Hepatocyte (in vitro differentiated cells): ENCODE measurements at places on chromosomes 12 and 14. TPM values are rescaled to one million over a fixed set of nuclear protein-coding genes. Genes with fewer than 3 reads are reported as not detected.
A peak's percentile ranks its signal among the peaks of the same experiment; 100 is the strongest.

GRCh38 chr12:27826076-27826475, 46.0 kb upstream of the MANSC4 start:
- no peaks in the 10 kb centered on the region for H3K36me3 ChIP-seq

GRCh38 chr12:9252256-9252655, 44.1 kb upstream of the PZP start:
- no peaks in the 10 kb centered on the region for H3K27me3 ChIP-seq
- H3K4me3 ChIP-seq, result no peak overlapping the region
- no peaks in the 10 kb centered on the region for H3K36me3 ChIP-seq
- DNase-seq, result no peak
- H3K27ac ChIP-seq, result no peak overlapping the region

The LMNTD1 gene
- 0.55 TPM in 1 of 2 replicates, not detected in the other for polyA plus RNA-seq

GRCh38 chr14:93017898-93018297, 94.9 kb downstream of the CHGA start:
- peaks cover 33% of the 10 kb centered on the region for H3K4me1 ChIP-seq
- H3K36me3 ChIP-seq, result no peaks in the 10 kb centered on the region
- H3K27me3 ChIP-seq, result no peaks in the 10 kb centered on the region

The PROX2 gene
- 0.50 TPM in 1 of 2 replicates, not detected in the other for polyA plus RNA-seq

The YEATS4 gene
- polyA plus RNA-seq, result 16.2 and 25.2 TPM in 2 replicates

- no peaks in the 10 kb centered on the region for H3K36me3 ChIP-seq
- H3K4me1 ChIP-seq, result no peaks in the 10 kb centered on the region
- no peaks in the 10 kb centered on the region for H3K27me3 ChIP-seq
- no peak for DNase-seq
Measured at GRCh38 chr12:80200414-80200813, 101.1 kb downstream of the OTOGL start.

- no peaks in the 10 kb centered on the region for H3K27me3 ChIP-seq
- no peak overlapping the region for H3K27ac ChIP-seq
- H3K4me1 ChIP-seq, result no peaks in the 10 kb centered on the region
- no peaks in the 10 kb centered on the region for H3K36me3 ChIP-seq
- no peak overlapping the region for H3K4me3 ChIP-seq
Measured at GRCh38 chr12:99119449-99119848, 474.4 kb downstream of the APAF1 start.

The IKBIP gene
- polyA plus RNA-seq, result 38.0 and 44.5 TPM in 2 replicates

- no peak overlapping the region for H3K4me3 ChIP-seq
- H3K36me3 ChIP-seq, result no peaks in the 10 kb centered on the region
- H3K27ac ChIP-seq, result no peak overlapping the region
- no peaks in the 10 kb centered on the region for H3K4me1 ChIP-seq
- no peaks in the 10 kb centered on the region for H3K27me3 ChIP-seq
Measured at GRCh38 chr14:33475623-33476022, 475.3 kb downstream of the EGLN3 start.

The ADAMTS20 gene
- 0.45 and 0.47 TPM in 2 replicates for polyA plus RNA-seq

DNA sequence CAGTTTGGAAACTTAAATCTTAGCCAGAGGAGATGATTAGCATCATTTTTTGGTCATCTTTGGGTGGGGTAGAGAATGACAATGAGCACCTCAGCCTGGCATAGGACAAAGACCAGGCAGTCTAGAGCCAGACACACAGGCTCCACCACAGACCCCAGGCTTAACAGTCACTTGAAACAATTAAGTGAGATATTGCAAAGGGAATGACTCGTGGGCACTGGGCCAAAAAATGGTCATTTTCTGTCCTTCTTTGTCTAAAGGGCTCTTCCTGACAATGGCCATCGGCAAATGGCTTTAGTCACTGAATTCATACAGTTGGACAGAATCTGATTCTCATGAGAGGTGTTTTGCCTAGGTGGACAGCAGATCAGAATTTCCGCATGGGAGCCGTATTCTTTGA, 78.0 kb upstream of the DICER1 start:
- no peaks in the 10 kb centered on the region for H3K36me3 ChIP-seq
- H3K4me1 ChIP-seq, result peaks cover 29% of the 10 kb centered on the region
- H3K27me3 ChIP-seq, result no peaks in the 10 kb centered on the region
- no peak overlapping the region for H3K27ac ChIP-seq

- no peak overlapping the region for H3K4me3 ChIP-seq
- no peaks in the 10 kb centered on the region for H3K36me3 ChIP-seq
- DNase-seq, result no peak
- H3K27me3 ChIP-seq, result no peaks in the 10 kb centered on the region
- H3K27ac ChIP-seq, result no peak overlapping the region
- H3K4me1 ChIP-seq, result peaks cover 14% of the 10 kb centered on the region
Measured at GRCh38 chr12:19550626-19551025, 111.3 kb downstream of the AEBP2 start.

DNA sequence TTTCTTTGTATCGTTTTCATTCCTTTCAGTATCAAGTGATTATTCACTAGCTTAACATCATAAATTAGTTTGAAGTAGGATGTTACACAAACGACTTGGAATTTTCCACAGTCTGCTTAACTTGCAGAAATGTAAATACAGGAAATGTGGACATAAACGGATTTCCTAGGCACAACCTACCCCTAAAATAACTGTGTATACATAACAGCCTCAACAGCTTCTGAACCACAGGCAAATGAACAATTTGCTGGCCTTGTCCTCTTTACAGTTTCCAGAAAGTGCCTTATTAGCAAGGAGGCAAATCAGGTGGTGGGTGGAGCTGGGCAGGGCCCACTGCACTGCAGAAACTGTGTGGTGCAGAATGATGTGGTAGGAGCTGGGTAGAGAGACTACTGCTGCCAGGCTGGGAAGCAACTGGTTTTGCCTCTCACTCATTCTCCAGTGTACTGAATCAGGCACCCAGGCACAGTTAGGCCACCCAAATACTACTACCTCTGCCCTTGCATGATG, 14.1 kb downstream of the DRAM1 start:
- H3K4me1 ChIP-seq, result peaks cover 15% of the 10 kb centered on the region
- H3K36me3 ChIP-seq, result no peaks in the 10 kb centered on the region
- DNase-seq, result peak; percentile 49
- peak overlapping the region; percentile 33 for H3K27ac ChIP-seq
- H3K4me3 ChIP-seq, result no peak overlapping the region

- peak overlapping the region; percentile 50 for H3K4me3 ChIP-seq
- peaks cover 7% of the 10 kb centered on the region for H3K36me3 ChIP-seq
- no peaks in the 10 kb centered on the region for H3K27me3 ChIP-seq
- no peaks in the 10 kb centered on the region for H3K4me1 ChIP-seq
- DNase-seq, result peak; percentile 89
Measured at GRCh38 chr12:107759410-107759809, 1.5 kb downstream of the PRDM4 start.

The HOXC10 gene
- polyA plus RNA-seq, result 1.6 and 1.7 TPM in 2 replicates

DNA sequence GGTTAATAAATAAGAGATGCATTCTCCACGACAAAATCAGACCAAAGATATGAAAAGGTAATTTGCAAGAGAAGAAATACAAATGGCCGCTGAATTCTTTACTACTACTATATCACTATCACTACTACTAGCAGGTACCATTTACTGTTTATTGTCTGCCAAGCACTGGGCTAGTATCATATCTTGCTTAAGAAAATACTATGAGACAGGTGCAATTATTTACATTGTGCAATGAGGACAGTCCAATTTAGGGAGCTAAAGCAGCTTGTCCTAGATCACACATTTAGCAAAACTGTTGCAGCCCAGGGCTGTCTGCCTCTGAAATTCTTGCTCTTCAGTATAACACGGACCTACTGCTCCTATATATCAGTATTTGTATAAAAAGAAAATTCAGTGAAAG, 52.8 kb downstream of the CRADD start:
- H3K27ac ChIP-seq, result no peak overlapping the region
- H3K4me3 ChIP-seq, result no peak overlapping the region
- no peaks in the 10 kb centered on the region for H3K36me3 ChIP-seq
- DNase-seq, result no peak
- H3K27me3 ChIP-seq, result no peaks in the 10 kb centered on the region

- no peak for DNase-seq
- H3K4me3 ChIP-seq, result no peak overlapping the region
- no peaks in the 10 kb centered on the region for H3K36me3 ChIP-seq
- H3K27me3 ChIP-seq, result no peaks in the 10 kb centered on the region
- H3K27ac ChIP-seq, result no peak overlapping the region
Measured at GRCh38 chr14:30369502-30370180, 189.3 kb upstream of the G2E3 start.

The TMPRSS12 gene
- polyA plus RNA-seq, result 0.11 TPM in 1 of 2 replicates, not detected in the other

The B3GNT4 gene
- polyA plus RNA-seq, result 1.0 and 2.2 TPM in 2 replicates

The TPPP2 gene
- polyA plus RNA-seq, result not detected in 2 replicates

The TAS2R9 gene
- polyA plus RNA-seq, result not detected in 2 replicates
